Mesenchymal stem cell (in vitro differentiated cells and primary cell): ENCODE measurements at places on chromosomes 16 and 17.

DNA sequence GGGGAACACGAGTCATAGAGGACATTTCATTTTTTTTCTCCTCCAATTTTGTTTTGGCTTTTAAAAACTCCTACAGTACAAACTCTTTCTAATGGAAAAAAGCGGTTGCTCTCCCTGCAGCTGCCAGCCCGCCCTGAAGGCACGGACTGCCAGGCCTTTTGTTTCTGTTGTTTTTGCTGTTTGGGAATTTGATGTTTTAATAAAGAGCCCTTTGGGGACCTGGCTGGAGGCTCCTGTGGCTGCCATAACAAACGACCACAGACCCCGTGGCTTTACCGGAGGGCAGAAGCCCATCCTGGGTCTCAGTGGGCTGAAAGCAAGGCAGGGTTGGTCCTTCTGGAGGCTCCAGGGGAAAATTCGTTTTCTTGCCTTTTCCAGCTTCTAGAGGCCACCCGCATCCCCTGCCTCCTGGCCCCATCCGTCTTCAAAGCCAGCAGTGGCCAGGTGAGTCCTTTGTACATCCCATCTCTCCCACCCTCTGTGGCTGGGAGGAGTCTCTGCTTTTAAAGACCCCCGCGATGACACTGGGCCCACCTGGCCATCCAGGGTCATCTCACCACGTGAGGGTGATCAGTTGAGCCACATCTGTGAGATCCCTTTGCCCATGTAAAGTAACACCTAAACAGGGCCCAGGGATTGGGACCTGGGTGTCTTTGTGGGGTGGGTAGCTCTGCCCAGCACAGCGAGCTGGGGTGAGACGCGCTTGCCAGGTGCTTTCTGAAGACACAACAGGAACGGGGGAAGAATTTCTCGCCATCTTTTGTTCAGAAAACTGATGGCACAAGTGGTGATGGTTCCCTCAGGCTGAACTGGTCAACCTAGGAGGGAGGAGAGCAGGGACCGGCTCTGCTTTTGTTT is 113.9 kb downstream of the BANP start:
- no peak overlapping the region for H3K27ac ChIP-seq
- peaks cover 58% of the 10 kb centered on the region for H3K36me3 ChIP-seq
- no peak overlapping the region for H3K4me3 ChIP-seq
- no peak for DNase-seq

GRCh38 chr17:32927724-32928585 is at the start of gene TMEM98:
Gene TMEM98 (plus strand): TSS chr17:32928153. CDS start chr17:32931529, 3,376 bp downstream.
- peaks cover 7% of the 10 kb centered on the region for H3K36me3 ChIP-seq
- H3K4me1 ChIP-seq, result peaks cover 8% of the 10 kb centered on the region
- DNase-seq, result peak; percentile 29

DNA sequence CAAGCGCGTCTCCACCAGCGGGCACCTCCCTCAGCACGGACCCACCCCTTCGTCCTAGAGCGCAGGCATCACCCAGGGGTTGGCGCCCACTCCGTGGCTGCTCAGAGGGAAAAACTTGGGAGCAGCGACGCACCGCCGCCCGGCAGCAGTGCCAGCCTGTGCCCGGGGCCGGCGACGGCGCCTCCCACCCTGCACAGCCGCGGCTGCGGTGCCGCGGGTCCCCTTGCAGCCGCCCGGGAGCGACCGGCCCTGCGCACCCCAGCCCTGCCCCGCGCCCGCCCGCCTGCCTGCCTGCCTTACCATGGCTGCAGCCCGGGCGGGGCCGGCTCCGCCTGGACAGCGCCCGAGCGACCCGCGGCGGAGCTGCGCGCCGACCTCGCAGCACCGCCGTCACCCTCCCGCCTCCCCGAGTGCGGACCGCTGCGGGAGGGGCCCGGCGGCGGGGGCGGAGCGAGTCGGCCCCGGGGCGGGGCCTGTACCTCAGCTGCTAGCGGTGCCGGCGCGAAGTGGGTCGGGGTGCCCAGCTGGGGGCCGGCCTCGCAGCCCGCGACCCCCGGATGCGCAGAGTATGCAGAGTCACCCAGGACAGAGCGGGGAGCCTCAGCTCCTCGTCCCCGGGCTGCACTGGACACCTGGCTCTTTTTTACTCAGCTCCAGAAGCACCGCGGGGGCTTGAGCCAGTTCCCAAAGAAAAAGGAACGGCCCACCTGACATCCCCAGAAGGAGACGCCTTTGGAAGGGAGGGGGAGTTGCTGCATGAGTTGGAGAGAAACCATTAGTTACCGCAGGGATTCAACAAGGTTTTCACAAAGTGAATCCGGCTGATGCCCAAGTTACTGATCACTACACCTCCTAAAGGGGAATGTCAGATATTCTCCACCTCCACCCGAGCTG is 17.5 kb upstream of the MTMR4 start:
- DNase-seq, result peak; percentile 54
- peak overlapping the region; percentile 52 for H3K4me3 ChIP-seq
- H3K27me3 ChIP-seq, result peaks cover 84% of the 10 kb centered on the region
- no peaks in the 10 kb centered on the region for H3K36me3 ChIP-seq
- H3K4me1 ChIP-seq, result peaks cover 13% of the 10 kb centered on the region

- no peaks in the 10 kb centered on the region for H3K4me1 ChIP-seq
- H3K27me3 ChIP-seq, result no peaks in the 10 kb centered on the region
- DNase-seq, result no peak
- no peak overlapping the region for H3K27ac ChIP-seq
- H3K4me3 ChIP-seq, result no peak overlapping the region
- H3K36me3 ChIP-seq, result no peaks in the 10 kb centered on the region
Measured at GRCh38 chr16:12833926-12834325, 30.2 kb upstream of the CPPED1 start.

DNA sequence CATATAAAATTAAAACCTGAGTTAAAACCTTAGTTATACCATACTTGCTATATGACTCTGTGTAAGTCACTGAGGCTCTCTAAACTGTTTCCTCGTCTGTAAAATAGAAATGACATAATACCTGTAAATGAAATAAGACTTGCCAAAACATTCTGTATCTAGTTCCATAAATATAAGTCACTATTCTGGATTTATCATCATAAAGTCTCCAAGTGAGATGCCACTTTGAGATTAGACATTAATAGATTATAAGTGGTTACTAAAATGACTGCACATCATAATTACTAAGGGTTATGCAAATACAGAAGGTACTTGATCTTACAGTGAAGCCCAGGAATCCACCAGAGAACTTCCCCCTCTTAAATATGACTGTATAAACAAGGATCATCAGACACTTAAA is 12.0 kb upstream of the BRIP1 start:
- no peak for DNase-seq
- no peaks in the 10 kb centered on the region for H3K27me3 ChIP-seq
- no peak overlapping the region for H3K27ac ChIP-seq
- H3K36me3 ChIP-seq, result peaks cover 63% of the 10 kb centered on the region
- no peak overlapping the region for H3K4me3 ChIP-seq

- H3K36me3 ChIP-seq, result peaks cover 3% of the 10 kb centered on the region
- no peak overlapping the region for H3K4me3 ChIP-seq
- H3K27ac ChIP-seq, result peak overlapping the region; percentile 40
- no peaks in the 10 kb centered on the region for H3K27me3 ChIP-seq
- peak; percentile 74 for DNase-seq
Measured at GRCh38 chr16:53809088-53809932, 105.4 kb downstream of the FTO start.

GRCh38 chr17:73911726-73912372 is 267.6 kb upstream of the SDK2 start:
- no peak for DNase-seq
- no peak overlapping the region for H3K27ac ChIP-seq
- no peaks in the 10 kb centered on the region for H3K27me3 ChIP-seq
- no peak overlapping the region for H3K4me3 ChIP-seq

- H3K27ac ChIP-seq, result no peak overlapping the region
- H3K27me3 ChIP-seq, result no peaks in the 10 kb centered on the region
- no peak overlapping the region for H3K4me3 ChIP-seq
- DNase-seq, result peak; percentile 44
Measured at GRCh38 chr16:77169650-77170236, 21.2 kb upstream of the MON1B start.

GRCh38 chr17:74453665-74454196 is 12.7 kb upstream of the CD300A start:
- no peak for DNase-seq
- peaks cover 11% of the 10 kb centered on the region for H3K27me3 ChIP-seq
- H3K4me3 ChIP-seq, result no peak overlapping the region
- no peaks in the 10 kb centered on the region for H3K36me3 ChIP-seq
- H3K27ac ChIP-seq, result no peak overlapping the region
- peaks cover 33% of the 10 kb centered on the region for H3K4me1 ChIP-seq

GRCh38 chr16:4550591-4550990 is 5.5 kb upstream of the C16orf96 start:
- H3K4me3 ChIP-seq, result no peak overlapping the region
- H3K36me3 ChIP-seq, result no peaks in the 10 kb centered on the region
- DNase-seq, result no peak
- H3K4me1 ChIP-seq, result peaks cover 6% of the 10 kb centered on the region
